ENCODE measurements at places on chromosomes 1 and 21.

- no peak for DNase-seq
Observed at GRCh38 chr1:108803548-108803947, 53.3 kb downstream of the AKNAD1 start.

- no peak for DNase-seq
Observed at GRCh38 chr1:118461154-118461553, 276.1 kb upstream of the SPAG17 start.

DNA sequence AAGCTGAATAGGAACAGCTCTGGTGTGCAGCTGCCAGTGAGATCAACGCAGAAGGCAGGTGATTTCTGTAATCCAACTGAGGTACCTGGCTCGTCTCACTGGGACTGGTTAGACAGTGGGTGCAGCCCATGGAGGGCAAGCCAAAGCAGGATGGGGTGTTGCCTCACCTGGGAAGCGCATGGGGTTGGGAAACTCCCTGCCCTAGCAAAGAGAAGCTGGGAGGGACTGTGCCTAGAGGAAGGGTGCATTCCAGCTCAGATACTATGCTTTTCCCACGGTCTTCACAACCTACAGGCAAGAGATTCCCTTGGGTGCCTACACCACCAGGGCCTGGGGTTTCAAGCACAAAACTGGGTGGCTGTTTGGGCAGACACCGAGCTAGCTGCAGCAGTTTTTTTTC lies 183.2 kb downstream of the DNM3 start:
- DNase-seq, result no peak

DNA sequence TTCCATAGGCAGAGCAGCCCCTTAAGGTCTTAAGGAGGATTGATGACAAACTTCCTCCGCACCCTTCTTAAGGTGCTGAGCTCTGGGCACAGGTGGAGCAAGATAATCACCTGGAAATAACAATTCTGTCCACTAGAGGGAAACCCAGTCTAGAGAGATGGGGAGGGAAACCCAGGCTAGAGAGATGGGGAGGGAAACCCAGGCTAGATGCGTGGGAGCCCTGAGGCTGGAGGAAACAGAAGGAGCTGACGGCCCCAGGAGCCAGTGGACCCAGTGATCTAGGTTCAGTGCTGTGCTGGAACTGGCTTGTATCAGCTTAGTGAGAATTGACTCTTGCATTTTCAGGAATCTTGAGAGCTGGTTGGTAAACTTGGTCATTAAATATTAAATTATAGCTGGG lies 17.8 kb upstream of the MYCL start:
- peak; percentile 50 for DNase-seq
